ENCODE measurements at places on chromosomes 13 and 19.

GRCh38 chr13:110799246-110800236 lies 86.0 kb downstream of the ING1 start:
- H3K27ac ChIP-seq = no peak overlapping the region
- H3K4me3 ChIP-seq = no peak overlapping the region
- DNase-seq = no peak
- no peaks in the 10 kb centered on the region for H3K36me3 ChIP-seq
- H3K4me1 ChIP-seq = peaks cover 11% of the 10 kb centered on the region

DNA sequence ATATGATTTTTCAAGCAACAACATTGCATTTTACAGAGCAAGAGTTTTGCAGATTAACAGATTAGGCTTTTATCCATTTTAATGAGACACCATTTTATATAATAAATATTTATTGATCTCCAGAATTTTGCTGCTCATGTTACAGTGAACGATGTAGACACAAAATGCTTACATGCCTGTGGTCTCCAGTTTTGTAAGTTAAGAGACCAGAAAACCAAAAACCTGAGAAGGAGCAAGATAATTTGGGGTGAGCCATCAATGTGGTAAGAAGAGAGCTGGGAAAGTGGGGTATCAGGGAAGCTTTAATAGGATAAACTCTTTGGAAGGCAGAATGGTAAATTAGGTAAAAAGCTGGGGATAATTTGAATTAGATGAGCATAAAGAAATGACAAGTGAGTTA lies 2100.5 kb upstream of the PCDH20 start:
- H3K36me3 ChIP-seq = no peaks in the 10 kb centered on the region
- DNase-seq = no peak
- H3K27ac ChIP-seq = no peak overlapping the region
- H3K4me3 ChIP-seq = no peak overlapping the region
- no peaks in the 10 kb centered on the region for H3K4me1 ChIP-seq
- H3K27me3 ChIP-seq = no peaks in the 10 kb centered on the region

GRCh38 chr19:38703509-38703908 lies 40.8 kb downstream of the CAPN12 start:
- no peak for DNase-seq
- H3K27ac ChIP-seq = no peak overlapping the region
- no peak overlapping the region for H3K4me3 ChIP-seq

- H3K36me3 ChIP-seq = no peaks in the 10 kb centered on the region
- no peak for DNase-seq
- H3K4me1 ChIP-seq = no peaks in the 10 kb centered on the region
- H3K27ac ChIP-seq = no peak overlapping the region
- peaks cover 12% of the 10 kb centered on the region for H3K27me3 ChIP-seq
- H3K4me3 ChIP-seq = no peak overlapping the region
Measured at GRCh38 chr19:43444531-43445287, 20.7 kb downstream of the LYPD3 start.

- H3K27ac ChIP-seq = no peak overlapping the region
- H3K36me3 ChIP-seq = peaks cover under 1% of the 10 kb centered on the region
- H3K4me3 ChIP-seq = no peak overlapping the region
- H3K27me3 ChIP-seq = no peaks in the 10 kb centered on the region
Measured at GRCh38 chr13:102235689-102236088, 166.2 kb downstream of the FGF14 start.

Data from SK-N-SH (cell line).